ENCODE measurements at places on chromosomes 1 and 21.

DNA sequence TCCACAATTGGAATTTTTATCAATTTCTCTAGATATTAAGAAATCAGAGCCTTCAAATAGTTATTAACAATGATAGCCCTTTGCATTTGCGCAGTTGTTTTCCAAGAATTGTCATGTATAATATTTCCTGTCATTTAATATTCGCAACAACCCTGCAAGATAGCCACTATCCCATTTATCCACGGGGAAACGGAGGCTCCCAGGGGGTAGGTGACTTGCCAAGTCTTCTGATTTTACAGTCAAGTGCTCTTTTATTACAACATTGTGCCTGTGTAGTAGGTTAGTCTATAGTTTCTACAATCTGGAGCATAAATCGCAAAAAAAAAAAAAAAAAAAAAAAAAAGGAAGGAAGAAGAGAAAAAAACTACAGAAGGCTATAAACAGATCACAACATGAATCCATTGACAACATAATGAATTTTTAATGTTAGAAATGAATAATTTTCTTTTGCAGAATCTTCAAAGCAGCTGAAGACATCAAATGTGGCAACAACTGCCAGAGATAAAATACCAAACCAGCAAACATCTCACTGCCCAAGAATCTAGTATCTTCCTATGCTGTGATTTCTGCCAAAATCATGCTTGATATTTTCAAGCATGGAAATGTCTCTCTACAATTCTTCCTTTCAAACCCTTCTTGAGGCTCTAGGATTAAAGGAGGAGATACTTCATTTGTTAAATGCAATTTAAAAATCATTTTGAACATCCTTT is 125.5 kb downstream of the PTPN14 start:
- no peak for DNase-seq

DNA sequence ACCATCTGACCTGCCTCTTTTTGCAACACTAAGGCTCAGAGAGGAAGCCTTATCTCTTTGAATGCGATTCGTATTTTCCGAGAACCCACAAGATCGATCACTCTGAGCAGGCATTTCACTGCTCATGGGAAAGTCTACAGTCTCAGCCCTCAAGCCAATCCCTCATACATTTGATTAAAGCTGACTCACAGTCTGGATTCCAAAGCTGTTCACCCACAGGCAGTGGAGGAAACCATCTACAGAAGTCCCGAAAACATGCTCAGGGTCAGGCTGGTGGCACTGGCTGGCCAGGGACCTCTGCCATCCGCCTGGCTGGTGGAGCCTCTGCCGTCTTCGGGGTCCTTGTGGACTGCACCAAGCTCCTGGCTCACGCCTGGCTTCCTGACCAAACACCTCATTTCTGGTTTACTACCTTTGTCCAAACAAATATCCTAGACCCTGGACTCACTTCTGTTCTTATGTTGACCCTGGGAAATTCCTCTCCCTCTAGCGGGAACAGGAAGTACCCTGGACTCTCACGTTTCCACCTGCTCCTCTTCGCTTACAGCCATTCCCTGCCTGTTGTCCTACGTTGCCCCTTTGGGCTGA is 650.0 kb downstream of the SMYD3 start:
- DNase-seq: peak; percentile 49

GRCh38 chr1:6534248-6534822 is 20.0 kb downstream of the NOL9 start:
- no peak for DNase-seq

GRCh38 chr1:244992833-244993232 is 128.5 kb upstream of the HNRNPU start:
- DNase-seq: no peak

- no peak for DNase-seq
Measured at GRCh38 chr1:38474738-38475623, 384.6 kb downstream of the RRAGC start.

DNA sequence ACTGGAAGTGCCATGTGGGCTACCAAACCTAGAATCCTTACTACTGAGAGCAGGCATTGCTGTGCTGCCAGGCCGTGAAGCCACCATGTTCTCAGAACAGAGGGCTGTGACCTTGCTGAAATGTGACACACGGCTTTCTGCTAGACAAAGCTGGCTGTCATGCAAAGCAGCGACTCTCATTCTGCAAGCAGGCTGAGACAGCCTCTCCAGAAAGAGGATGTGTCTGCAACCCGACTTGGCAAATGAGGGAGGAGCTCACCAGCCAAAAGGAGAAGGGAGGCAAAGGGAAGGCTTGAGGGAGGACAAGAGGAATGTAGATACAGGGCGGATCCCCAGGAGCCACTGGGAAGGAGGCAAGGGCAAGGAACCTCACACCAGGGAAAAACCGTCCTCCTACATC is 85.7 kb upstream of the KRTAP19-8 start:
- DNase-seq: no peak

DNA sequence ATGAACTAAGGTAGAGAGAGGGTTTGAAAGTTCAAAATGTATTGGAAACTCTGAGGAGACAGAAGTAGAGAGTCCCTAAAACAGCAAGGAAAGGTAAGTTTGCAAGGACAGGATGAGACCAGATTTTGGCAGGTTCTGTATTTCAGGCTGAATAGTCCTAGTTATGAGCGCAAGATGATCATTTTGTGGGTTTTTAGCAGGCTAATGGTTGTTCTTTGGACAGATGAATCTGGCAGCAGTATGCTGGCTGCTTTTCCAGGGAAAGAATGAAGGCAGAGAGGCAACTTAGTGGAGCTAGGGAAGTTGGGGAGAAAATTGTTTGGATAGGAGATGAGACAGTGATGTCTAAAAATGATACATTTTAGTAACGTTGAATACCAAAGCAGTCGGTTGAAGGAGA is 243.5 kb upstream of the NRIP1 start:
- DNase-seq: no peak

DNA sequence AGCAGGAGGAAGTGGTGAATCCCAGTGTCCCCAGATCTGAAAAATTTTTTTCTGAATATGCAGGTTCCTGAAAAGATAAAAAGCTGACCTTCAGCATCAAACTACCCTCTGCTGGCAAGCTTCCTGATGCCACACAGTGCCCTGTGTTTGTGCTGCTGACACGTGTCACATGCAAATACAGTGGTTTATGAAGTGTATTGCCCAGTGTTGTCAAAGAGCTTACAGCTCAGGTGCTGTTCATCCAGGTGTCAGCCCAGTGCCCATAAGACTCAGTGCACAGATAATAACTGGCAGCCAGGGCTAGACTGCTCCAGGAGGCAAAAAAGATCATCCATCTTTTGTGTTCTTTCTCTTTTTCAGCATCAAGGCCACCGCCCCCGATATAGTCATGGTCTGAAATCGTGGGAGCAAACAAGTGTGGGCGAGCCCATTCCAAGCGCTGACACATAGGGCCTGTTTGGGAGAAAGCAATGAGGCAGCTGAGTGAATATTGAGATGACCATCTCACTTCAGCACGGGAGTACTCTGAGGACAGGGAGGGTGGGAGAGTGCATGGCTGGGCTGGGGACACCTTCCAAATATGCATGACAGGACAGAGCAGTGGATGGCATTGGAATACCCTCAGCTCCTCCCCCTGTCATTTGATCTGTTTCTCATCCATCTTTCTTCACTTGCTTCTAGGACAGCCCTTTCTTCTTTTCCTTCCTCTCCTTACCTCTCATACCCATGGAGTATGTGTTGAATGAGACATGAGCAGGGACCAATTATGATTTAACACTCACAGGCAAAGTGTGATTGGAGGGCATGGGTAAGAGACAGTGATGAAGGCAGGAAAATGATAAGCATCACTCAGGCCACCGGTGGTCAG is 6.4 kb upstream of the KCNK1 start:
- peak; percentile 13 for DNase-seq

- DNase-seq: no peak
Measured at GRCh38 chr1:117871013-117871412, 58.4 kb downstream of the GDAP2 start.

All from stromal cell of bone marrow (primary cell).